ENCODE measurements at places on chromosomes 1 and 21.

- DNase-seq, result no peak
Measured at GRCh38 chr1:85308833-85309350, 32.5 kb upstream of the BCL10 start.

DNA sequence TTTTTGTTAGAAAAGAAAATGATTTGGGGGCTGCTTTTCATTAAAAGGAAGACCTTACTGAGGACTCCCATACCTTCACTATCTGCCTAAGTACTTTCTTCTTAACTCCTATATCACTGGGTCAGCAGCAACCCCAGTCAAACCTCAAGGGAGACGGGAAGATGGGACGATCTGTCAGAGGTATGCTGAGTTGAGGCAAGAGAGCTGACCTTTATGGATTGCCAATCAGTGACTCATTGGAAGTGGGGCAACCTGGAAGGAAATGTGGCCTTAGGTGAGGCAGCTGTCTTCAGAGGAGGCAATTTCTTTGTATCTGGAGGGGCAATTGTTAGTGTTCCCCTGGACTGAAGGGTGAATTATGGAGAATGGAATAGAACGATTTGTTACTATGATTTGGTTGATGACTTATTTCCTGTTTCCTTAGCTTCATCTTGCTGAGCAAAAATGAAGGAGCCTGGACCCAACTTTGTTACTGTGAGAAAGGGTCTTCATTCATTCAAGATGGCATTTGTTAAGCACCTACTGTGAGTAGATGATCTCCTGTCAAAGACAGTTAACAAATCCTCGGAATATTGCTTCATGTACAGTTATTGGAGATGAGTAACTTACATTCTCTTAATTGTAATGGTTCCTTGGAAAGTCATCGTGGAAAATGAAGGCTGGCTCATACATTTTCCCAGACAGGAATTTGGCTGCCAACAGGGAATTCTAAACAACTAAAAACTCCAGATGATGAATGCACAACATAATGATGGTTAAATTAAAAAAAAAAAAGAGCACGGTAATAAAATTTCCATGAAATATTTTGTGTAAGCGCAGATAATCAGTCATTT, 134.7 kb upstream of the KCNJ15 start:
- DNase-seq, result no peak

DNA sequence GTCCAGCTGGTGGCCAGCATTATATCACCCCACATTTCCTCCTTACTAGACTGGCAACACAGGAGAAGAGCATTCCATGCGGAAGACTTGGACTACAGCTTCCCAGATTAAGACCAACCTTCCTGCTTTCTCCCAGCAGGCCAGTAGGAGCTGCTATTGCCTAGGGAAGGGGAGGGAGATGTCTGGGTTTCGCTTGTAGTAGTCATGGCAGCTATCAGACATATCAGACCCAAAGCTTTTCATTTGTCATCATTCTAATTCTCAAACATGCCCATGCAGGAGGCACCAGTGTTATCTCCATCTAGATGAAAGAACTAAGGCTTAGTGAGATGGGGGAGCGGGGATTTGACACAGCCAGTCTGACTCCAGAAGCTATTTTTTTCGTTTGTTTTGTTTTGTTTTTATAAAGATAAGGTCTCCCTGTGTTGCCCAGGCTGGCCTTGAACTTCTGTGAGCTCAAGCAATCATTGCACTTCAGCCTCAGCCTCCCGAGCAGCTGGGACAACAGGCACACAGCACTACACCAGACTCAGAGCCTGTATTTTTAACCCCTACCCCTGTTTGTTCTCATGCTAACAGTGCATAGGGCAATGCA, 4.5 kb downstream of the PLA2G2A start:
- peak; percentile 50 for DNase-seq

DNA sequence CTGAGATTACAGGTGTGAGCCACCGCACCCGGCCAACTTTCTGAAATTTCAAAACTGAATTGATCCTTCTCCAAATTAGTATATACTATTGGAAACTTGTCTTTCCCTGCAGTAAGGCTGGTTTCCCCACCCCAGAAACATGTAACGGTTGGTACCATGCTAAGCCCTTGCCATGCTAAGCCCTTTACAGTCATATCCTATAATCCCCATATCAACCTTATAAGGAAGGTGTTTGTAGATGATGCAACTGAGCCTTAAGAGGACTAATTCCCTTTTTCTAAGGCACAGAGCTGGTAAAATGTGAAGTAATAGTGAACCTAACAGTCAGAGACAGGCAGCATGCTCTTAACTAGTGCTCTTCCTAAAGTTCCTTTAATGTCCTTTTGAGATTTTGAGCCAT, 413.7 kb downstream of the DISC1 start:
- no peak for DNase-seq

DNA sequence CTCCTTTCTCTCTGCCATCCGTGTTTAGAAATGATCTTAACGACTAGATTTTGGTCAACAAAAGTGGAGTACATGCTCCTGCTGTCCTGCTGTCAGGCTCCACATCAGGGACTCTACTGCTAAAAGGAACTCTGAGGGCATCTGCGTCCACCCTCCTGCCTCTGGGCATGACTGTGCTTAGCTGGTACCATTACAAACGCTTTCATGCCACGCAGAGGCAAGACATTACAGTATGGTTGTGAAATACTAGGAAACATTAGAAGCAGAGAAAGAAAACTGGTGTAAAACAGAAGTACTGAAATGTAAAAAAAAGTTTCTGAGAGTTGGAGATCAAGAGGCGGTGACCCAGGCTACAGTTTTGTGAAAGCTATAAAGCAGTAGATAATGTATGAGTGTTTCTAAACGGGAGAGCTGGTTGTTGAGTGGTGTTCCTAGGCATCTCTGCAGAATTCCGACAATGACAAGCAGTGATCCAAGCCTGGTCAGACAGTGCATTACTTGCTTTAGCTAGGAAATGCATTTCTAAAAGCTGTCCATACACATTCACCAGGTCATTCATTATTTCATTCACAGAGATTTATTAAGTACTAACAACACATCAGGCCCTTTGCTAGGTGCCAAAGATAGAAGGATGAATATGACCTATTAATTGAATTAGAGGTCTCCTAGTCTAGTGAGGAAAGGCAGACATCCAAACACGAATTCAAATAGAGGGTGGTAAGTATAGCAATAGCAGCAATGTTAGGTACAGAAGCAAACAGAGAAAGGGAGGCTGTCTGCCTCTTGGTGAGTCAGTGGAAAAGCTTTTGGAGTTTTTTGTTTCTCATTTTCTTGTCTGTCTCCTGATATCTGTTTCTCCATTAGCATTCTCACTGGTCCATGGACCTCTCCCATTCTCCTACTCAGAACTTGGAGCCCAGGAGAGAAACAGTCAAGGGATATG, 401.9 kb downstream of the LMO4 start:
- no peak for DNase-seq

DNA sequence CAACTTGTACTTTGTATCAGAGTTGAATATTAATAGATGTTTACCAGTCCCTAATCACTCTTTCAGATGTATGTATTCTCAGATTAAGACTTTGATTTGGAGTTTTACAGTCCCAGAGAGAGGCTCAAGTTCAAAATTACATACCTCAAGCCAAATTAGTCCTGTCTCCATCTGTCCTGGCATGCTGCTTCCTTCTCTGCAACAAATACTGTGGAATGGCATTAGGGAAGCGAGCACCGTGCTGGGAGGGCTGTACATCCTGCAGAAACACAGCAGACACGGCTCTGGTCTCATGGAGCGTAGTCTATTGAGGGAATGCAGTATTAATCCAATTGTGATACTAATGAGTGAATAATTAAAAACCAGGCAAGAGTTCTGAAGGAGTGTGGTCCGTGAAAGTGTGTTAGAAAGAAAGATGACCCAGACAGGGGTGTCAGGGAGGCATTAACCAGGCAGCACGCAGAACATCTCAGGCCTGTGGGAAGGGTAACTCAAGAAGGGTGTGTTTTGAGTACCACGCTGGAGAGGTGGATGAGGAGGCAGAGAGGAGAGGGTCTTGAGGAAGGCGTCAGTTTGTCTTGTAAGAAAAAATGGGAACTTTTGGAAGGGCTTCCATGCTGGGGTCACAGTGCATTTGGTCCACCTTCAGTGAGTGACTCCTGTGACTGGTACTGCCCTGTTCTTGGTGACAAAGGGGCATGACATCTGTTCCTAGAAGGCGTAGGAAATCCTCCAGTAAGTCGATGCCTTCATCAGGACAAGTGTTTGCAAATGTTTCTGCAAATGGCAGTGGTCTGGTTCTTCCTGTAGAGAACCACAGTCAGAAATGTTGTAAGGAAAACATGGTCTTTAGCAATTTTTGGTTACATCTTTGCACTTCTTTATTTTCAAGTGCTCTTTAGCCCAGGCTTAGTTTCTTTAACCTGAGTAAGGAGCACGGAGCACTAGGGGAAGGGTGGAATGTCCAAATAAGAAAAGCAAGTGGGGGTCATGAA, 1.6 kb downstream of the RAB4A start:
- no peak for DNase-seq

GRCh38 chr1:22875841-22876240, 96.8 kb downstream of the LACTBL1 start:
- no peak for DNase-seq

DNA sequence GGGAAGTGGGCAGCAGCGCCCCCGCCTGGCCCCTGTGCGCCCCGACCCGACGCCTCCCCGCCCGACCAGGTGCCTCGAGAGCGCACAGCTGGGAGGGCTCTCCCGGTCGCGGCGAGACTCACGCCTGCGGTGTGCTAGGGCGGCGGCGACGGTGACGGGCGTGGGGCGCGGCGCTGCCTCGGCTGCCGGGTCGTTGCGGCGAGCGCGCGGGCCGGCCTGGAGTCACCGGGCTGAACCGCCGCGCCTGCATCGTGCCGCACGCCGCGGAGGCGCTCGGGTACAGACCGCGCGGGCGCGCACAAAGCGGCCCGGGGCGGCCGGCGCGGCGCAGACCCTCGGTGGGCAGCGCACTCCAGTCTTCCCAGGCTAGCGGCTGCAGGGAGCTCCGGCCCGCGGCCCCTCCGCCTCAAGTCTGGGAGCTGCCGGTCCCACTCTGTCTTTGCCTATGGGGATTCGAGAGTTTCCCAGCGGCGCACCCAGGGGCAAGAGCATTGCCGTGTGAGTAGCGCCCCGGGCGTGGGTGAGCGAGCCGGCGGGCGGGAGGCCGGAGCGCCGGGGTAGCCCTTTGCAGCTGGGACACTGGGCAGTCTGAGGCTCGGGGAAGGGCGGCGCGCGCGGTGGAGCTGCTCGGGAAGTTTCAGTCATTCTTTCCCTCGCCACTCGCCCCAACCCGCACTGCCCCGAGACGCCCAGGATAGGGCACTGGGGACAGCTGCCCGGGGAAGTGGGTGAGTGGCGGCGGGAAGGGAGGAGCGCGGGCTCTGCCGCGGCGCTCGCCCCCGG, at the start of gene SLC35F3:
SLC35F3 (plus strand) TSS at position 44 of the 783 bp plus-strand sequence.
- peak; percentile 65 for DNase-seq

DNA sequence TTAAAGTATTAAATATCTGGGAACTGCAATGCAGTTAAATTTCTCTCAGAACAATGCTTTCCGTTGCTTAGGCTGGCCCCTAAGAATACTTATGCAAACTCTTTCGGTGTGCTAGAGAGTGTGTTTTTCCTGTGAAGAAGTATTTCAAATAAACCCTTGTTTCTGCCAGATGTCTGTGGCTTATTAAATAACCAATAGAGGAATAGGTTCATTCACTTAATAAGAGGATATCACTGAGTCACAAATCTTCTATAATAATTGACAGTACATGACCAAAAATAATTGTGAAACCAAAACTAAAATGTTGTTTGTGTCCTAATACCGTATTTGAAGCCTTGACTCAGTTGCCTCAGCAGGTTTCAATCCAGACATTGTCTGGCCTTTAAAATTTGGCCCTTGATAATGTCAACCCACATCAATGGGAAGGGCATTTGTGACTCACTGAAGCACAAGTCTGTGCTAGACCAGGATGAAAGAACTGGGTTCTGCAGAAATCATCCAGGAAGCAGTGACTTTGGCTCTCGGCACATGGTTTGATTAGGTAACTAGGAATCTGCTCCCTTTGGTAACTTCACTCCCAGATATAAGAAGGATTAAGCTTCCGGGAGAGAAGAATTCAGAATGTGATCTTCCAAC, 104.2 kb upstream of the BARHL2 start:
- no peak for DNase-seq

GRCh38 chr1:247102381-247102780, 1.8 kb downstream of the ZNF669 start:
- DNase-seq, result no peak

GRCh38 chr1:163842571-163842970, 520.8 kb downstream of the NUF2 start:
- no peak for DNase-seq

DNA sequence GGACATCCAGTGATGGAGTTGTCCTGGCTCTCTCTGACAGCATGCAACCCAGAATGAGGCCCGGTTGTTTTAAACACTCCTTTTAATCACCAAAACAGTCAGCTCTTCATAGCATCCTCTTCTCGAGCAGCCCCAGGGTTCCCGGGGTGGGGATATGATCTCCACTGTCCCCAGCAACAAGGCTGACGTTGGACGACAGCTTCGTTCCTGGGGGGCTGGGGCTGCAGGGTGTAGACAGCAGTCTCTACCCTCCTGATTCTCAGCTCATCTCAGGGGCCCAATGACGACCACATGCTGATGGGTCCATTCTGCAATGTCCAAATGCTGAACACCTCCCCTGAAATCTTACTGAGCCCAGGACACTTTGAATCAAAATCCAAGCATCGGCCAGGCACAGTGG, 27.0 kb downstream of the TRIM11 start:
- DNase-seq, result no peak

GRCh38 chr21:34189506-34189905, 116.1 kb downstream of the MRPS6 start:
- no peak for DNase-seq

DNA sequence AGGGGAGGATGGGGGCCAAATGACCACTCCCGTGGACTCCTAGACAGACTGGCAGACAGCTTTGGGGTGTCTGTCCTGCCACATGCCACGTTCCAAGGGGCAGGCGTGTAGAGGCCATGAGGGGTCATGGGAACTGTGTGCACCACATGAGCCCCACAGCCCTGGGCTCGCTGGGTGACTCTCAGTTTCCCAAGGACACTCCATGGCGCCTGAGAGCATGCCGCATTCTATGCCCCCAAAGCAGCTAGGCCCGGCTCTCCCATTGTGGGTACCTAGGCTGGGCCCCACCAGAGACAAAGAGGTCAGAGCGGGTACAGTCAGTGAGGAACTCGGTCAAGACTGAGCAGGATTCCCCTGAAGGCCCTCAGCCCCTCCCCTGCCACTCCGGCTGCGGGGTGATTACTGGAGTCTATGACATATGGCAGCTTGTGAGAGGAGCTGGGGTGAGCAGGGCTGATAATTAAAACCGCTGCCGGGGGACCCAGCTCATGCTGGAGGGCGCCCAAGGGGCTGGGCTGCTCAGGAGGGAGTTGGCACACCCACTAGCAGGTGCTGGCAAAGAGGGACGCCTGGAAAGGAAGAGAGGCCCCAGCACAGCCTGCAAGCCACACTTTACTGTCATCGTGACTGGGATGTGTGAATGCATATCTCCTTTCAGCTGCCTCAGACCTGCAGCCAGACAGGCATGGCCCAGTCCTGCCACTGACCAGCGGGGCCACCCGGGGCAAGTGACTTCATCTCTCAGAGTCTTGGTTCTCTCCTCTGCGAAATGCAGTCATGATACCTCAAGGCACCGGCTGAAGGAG, 8.4 kb downstream of the LRP8 start:
- DNase-seq, result no peak

- DNase-seq, result no peak
Measured at GRCh38 chr1:219310181-219310728, 136.6 kb downstream of the LYPLAL1 start.

- DNase-seq, result no peak
Measured at GRCh38 chr1:47479664-47480063, 41.8 kb downstream of the FOXD2 start.
